Ovary (tissue), 10 donors: ENCODE measurements at places on chromosomes 7 and 10.

DNA sequence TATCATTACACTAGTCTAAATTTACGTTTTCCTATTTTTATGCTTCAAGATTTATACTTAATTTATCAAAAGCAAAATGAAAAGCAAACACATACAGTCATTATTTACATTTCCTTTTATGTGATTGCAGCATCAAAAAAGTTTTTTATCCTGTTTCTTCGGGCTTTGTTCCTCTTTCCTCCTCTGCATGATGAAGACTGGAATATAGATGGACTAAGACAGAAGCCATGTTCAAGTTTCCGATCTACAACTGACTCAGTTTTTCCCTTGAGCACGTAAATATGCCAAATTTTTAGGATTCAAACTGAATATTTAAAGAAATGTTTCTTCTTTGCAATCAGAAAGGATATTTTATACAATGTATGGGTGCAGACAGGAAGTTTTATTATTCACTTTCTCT, 273.5 kb upstream of the DGKB start:
- DNase-seq: no peak

DNA sequence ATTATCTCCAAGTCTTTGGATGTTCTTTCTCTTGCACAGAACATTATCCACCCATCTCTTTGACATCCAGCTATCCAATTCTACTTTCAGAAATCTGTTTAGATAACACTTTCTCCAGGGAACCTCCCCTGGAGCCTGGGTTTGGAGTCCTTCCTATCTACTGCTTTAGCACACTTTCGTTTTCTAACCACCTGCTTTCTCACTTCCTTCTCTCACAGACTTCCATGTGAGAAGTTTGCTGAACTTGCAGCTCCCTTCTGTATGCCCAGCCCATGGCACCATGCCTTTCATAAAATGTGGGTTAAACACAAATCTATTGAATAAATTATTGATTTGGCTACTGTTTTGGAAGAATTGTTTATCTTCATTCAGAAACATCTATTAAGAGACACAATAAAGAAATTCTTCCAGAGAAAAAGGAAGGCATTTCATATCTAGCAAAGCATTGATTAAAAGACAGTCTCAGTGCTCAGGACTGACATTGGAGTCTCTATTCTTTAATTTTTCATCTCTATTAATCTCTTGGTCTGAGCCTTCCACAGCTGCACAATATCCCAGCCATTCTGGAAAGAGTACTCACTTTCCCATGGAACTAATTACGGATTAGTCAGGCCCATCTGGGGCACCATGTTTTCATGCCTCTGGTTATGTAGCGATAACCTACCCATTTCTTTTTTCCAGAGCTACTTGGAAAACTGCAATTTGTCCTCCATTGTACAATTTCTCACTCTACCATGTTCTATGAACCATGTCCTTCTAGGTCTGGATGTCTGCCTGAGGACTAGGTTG, 1077.3 kb downstream of the SORCS3 start:
- no peak for DNase-seq

GRCh38 chr10:27433976-27434375, 70.1 kb upstream of the RAB18 start:
- DNase-seq: no peak

- no peak for DNase-seq
These were observed 188.1 kb upstream of the PDE1C start for GRCh38 chr7:32258265-32258664.

GRCh38 chr10:126917975-126918908, 13.0 kb downstream of the DOCK1 start:
- DNase-seq: no peak

GRCh38 chr7:94414980-94415379, 20.3 kb downstream of the COL1A2 start:
- no peak for DNase-seq

- no peak for DNase-seq
These were observed 149.4 kb upstream of the PFKP start for GRCh38 chr10:2917926-2918325.

DNA sequence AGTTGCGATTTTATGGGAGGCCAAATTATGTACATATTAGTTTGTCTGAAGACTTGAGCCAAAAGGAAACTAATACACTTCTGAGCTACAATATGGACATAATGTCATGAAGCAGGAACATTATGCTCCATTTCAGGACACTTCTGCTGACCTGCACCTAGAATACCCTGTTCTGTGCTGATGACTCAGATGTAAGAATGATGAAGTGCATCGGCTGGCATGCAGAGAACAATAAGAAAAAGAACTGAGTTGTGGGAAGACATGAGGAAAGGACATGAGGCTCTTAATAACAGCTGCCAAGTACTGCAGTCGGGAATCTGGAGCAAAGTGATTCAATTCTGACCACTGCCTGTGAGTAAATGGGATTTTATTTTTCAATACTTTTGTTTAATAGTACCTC, 192.9 kb upstream of the VSTM2A start:
- no peak for DNase-seq

GRCh38 chr7:26612742-26613141, 251.6 kb downstream of the SKAP2 start:
- no peak for DNase-seq

DNA sequence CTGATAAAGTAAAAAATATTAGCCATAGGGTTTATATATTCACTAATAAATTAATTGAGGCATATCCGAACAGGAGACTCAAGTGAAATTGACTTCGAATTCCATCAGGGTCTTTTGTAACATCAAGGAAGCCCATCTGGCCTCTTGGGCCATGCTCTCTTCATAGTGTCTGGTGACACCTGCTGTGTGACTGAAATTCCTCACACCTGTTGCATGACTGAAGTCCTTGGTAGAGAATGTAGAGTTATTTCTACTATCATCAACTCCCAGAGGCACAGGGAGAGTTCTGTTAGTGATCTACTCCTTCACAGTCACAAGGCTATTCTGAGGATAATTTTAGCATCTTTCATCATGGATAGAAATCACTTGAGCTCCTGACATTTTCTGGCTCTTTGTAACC, 138.3 kb upstream of the LSM8 start:
- DNase-seq: no peak

DNA sequence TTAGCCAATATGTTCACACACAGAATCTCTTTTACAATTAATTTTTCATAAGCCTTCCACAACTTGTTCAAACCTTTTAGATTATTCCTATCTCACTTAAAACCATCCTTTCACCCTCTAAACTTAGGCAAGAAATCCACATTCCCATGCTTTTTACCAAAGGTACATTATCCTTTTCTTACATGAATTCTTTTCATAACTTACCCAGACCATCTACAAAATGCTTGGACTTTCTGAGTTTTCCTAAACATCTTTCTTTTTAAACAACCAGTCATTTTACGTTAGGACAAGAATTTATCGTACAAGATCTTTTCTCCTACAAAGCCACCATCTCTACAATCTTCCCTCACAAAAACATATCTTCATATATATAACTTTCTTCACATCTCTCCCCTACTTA, 18.8 kb upstream of the GARS1 start:
- no peak for DNase-seq

- no peak for DNase-seq
These were observed 76.4 kb downstream of the GRK5 start for GRCh38 chr10:119283818-119284217.

DNA sequence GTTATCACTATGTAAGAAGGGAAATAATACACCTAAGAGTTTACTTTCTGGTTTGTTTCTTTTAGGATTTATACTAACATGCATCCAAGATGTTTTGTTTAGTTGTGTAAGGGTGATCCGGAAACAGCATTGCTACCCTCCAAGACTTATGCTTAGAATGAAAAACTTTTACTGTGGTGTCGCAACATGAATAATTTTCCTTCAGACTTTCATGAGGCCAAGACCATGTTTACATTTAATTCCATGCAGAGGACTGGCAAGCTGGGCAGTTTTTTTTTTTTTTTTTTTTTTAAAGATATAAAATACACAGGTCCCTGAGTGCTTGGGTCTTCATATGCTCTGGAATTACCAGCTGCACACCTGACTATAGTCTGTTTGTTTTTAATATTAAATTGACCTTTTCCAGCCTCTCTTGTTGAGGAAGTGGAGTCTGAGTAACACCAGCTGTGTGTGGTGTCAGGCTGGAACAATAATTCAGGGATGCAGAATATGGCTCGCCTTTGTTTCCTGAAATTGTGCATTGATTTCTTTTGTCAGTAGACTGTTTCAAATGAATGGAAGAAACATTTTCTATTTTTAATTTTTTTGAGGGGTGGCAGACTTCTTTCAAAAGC, 81.7 kb downstream of the ST7 start:
- DNase-seq: no peak

- DNase-seq: no peak
These were observed 5.0 kb downstream of the ARID5B start for GRCh38 chr10:61906562-61906901.

GRCh38 chr7:86692755-86693154, 49.0 kb downstream of the GRM3 start:
- DNase-seq: no peak
